LNCaP clone FGC (cell line): ENCODE measurements at places on chromosomes 11 and 22.

- no peak for DNase-seq
Measured at GRCh38 chr11:134176284-134176683, 47.5 kb downstream of the NCAPD3 start.

DNA sequence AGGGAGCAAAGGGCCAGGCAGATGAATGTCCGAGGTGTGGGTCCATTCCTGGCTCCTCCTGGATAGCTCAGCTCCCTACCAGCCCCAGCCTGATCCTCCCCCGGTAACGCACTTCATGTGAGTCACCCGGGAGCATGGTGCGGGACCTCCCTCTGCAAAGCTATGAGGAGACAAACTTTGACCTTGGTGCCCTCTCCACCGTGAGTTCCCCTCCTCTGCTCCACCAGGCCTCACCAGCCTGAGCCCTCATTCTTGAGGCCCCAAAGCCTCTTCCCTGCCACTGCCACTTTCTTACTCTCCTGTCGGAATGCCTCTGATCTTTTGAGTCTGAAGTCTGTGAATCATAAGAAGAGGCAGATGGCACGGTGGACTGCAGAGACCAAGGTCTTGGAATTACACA is 37.4 kb upstream of the CD82 start:
- DNase-seq: no peak

GRCh38 chr11:66888282-66888681 is 31.4 kb downstream of the LRFN4 start:
- no peak for DNase-seq

- DNase-seq: no peak
Measured at GRCh38 chr11:68460741-68461574, at the start of gene PPP6R3. Gene PPP6R3 (plus strand): TSS chr11:68460752. CDS start chr11:68537665, 76,913 bp downstream.

GRCh38 chr11:120335908-120336640 is at the start of gene ARHGEF12:
Gene ARHGEF12 (plus strand): TSS chr11:120336413. CDS start chr11:120337244, 831 bp downstream.
- DNase-seq: peak; percentile 92

- no peak for DNase-seq
Measured at GRCh38 chr11:128179039-128179438, 408.3 kb downstream of the ETS1 start.

DNA sequence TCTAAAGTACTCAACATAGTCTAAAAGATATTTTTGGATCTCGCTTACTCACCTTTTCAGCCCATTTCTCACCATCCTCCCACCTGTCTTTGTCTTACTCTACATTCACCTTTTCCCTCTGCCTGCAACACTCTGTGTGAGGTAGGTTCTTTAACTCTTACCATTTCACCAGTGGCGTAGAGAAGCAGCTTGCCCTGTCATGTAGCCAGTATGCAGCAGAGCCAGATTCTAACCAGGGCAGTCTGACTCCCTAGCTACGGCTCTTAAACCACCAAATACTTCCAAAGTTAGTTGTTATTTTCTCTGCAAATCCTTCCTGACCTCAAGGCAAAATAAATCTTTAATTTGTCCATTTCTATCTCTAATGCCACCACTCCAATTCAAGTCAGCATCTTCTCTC is 7.5 kb downstream of the ALG8 start:
- DNase-seq: no peak

- DNase-seq: no peak
Measured at GRCh38 chr22:31079095-31079642, 1.9 kb upstream of the SMTN start.

GRCh38 chr11:118343248-118343647 is 743 bp upstream of the CD3D start:
- no peak for DNase-seq

DNA sequence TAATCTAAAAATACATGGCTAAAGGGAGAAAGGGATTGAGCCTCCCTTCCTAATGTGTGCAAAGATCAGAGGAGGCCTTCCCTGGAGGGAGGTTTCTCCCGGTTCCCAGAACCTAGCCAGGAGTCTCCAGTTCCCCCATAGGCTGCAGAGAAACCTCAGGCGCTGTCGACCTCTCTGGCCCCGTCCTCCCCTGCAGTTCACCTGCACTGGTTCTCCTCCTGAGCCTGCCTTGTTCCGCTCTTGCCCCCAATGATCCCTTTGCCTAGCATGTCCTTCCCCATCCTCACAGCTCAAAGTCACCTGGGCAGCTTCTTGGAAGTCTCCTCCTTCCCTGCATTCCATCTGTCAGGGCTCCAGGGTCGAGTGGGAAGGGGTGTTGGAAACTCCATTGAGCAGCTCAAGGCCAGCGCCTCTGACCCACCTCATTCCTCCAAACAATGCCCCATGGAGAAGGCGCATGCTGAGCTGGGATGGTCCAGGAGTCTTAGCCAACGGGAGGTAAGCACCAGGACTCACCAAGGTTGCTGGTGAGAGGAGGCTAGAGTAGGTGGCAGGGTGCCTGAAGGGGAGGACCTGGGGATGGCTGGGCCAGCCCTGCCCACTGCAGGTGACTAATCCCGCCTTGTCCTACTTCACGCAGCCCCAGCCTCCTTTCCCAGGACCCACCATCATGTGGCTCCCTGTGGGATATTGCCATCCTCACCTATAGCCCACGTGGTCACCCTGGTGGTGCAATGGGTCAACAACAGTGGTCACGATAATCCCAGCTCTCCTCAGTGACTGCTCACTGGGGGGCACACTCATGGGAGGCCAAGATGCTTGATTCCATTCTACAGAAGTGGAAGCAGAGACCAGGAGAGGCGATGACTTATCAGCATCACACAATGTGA is 15.4 kb downstream of the RSPH14 start:
- no peak for DNase-seq

- DNase-seq: no peak
Measured at GRCh38 chr11:78698612-78699011, 123.9 kb upstream of the NARS2 start.

DNA sequence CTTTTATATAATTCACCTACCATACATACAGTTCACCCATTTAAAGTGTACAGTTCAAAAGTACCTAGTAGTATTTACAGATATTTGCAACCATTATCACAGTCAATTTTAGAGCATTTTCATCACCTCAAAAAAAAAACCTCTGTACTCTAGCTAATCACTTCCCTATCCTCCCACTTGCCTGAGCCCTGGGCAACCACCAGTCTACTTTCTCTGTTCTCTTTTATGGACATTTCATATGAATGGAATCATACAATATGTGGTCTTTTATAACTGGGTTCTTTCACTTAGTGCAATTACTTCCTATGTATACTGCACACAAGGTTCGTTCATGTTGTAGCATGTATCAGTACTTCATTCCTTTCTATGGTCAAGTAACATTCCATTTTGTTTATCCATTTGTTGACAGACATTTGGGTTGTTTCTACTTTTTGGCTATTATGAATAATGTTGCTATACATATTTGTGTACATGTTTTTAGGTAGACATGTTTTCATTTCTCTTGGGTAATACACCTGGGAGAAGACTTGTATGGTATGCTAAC is 17.8 kb upstream of the NEU3 start:
- no peak for DNase-seq

DNA sequence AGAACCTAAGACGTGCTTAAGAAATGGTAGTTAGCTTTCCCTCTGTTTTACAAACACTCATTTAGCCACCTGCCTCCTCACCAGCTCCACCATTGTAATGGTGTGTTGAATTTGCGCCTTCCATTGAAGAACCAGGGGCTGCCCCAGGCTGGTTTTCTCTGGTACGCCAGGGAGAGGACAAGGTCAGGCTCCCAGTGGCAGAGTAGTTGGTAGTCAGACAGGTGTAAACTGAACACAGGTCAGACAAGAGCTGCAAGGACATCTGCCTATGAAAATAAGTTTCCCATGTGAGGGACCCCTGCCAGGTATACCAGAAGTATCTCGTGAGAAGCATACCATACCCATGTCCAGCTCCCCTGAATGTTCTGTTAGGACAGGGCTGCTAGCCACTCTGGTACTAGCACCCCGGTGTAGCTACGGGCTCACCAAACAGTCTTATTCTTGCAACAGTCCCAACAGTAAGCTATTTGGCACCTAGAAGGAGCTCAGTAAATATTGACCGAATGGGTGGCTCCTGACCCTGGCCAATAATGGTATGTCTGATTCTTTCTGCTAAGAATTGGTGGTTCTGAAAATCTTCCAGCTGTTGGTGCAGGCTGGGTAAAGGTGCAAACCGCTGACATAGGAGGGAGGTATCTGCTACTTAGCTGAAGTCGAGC is 359.0 kb downstream of the LARGE1 start:
- no peak for DNase-seq

- no peak for DNase-seq
Measured at GRCh38 chr11:104370478-104370877, 206.5 kb upstream of the PDGFD start.

- DNase-seq: no peak
Measured at GRCh38 chr22:37263966-37264887, 18.1 kb upstream of the CYTH4 start.
